Right hindlimb (tissue), 1 donor: ENCODE measurements at places on chromosomes 6 and 20.

- no peak for DNase-seq
Observed at GRCh38 chr6:2839982-2840748, 1.5 kb downstream of the SERPINB1 start.

GRCh38 chr20:58053391-58054055 lies 174.9 kb downstream of the ANKRD60 start:
- no peak for DNase-seq

GRCh38 chr20:50848846-50849673 lies 54.2 kb downstream of the BCAS4 start:
- no peak for DNase-seq

DNA sequence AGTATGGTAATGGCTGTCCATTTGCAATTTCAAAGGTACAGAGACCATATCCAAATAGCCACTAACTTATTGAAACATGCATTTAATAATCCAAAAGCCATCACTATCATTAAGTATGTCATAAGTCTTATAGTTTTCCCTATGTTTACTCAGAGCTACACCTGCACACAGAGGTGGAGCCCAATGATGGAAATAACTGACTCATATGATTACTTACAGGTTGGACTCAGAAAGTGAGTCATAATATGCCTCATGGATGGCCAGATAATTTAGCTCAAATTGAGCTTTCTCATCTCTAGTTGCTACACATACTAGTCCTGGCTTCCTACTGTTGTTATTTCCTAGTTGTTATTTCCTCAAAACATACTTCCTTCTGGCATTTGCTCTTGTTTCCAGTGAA lies 104.4 kb upstream of the KHDRBS2 start:
- no peak for DNase-seq

DNA sequence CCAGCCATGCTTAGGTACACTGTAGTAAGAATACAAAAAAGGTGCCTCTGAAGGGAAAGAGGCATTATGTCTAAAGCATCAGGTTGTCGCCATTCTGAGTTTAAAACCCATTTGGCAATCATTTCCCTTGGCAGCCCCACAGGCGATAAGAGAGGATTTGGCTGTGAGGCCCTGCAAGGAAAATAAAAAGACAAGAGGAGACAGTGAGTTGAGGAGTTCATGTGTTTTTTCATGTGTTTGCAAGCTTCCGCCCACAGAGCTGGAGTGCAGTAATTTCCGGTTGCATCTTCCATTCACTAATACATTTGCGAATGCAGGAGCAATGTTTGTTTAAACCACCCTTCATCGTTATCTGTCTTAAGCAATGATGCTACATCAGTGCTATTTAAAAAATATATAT lies 138.5 kb upstream of the SOX4 start:
- no peak for DNase-seq

DNA sequence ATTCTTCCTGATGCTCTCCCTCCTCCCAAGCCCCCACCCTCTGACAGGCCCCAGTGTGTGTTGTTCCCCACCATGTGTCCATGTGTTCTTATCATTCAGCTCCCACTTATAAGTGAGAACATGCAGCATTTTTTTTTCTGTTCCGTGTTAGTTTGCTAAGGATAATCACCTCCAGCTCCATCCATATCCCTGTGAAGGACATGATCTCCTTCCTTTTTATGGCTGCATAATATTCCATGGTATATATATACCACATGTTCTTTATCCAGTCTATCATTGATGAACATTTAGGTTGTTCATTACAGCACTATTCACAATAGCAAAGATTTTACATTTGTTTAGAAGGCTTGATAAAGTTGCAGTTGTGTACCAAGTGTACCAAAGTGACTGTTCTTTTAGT lies 57.9 kb downstream of the KCNS1 start:
- no peak for DNase-seq

- no peak for DNase-seq
Observed at GRCh38 chr20:1062334-1063010, 55.9 kb upstream of the PSMF1 start.

- no peak for DNase-seq
Observed at GRCh38 chr6:146870760-146871159, 272.0 kb downstream of the ADGB start.

GRCh38 chr6:15893556-15894253 lies 230.9 kb upstream of the DTNBP1 start:
- no peak for DNase-seq

- DNase-seq: no peak
Observed at GRCh38 chr6:15375638-15376290, 129.9 kb downstream of the JARID2 start.

- DNase-seq: no peak
Observed at GRCh38 chr6:139109558-139109957, 25.3 kb upstream of the HECA start.

GRCh38 chr6:1615151-1615852 lies 5.6 kb downstream of the FOXC1 start:
- no peak for DNase-seq
